ENCODE measurements at places on chromosomes 2 and 18. TPM values are rescaled to one million over a fixed set of nuclear protein-coding genes. Genes with fewer than 3 reads are reported as not detected.

DNA sequence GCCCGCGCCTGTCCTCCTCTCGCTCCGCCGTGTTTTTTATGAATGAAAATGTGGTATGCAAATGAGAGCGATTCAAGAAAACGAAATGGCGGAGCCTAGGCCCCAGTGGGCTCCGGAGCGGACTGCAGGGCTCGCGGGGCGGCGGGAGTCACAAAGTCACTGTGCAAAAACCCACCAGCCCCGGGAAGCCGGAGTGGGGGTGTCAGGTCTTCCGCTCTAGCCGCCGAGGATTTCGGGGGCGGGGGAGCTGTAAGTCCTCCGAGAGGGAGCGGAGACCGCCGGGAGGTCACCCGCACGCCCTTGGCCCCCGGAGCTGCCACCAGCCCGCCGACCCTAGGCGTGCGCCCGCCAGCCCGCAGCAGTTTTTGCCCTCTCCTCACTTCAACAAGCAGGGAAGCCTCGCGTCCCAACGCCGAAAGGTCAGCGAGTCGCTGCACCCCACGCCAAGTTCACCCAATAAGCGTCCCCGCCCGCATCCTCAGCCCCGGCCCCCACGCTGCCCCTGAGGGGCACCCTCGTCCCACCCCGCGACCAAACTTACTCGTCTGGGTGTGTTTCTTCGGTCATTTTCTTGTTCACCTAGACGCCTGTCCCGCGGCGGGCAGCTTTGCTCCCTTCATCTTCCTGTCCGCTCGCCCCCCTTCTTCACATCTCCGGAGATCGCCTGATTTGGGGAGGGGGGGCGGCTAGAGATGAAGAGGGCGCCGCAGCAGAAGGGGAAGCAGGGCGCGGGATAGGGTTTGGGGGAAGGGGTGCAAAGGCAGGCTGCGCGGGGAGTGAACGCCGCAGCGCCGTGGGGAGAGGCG, 775 bp downstream of the SPRED2 start:
- peak; percentile 51 for ATAC-seq

GRCh38 chr2:229380101-229380625, 109.1 kb upstream of the PID1 start:
- no peak for ATAC-seq

DNA sequence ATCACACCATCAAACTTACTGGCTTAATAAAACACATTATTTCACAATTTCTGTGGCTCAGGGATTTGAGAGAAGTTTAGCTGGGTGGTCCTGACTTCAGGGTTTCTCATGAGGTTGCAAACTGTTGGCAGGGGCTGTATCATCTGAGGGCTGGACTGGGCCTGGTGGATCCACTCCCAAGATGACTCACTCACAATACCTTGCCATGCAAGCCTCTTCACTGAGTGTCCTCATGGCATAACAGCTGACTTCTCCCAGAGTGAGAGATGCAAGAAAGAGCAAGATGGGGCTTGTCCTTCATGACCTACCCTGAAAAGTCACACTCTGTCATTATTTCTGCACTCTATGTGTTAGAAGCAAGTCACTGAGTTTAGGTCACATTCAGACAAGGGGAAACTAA, 73.8 kb downstream of the AQP4 start:
- ATAC-seq = no peak

GRCh38 chr2:104321116-104321795, 532.7 kb upstream of the POU3F3 start:
- ATAC-seq = no peak

- peak; percentile 98 for ATAC-seq
These were observed 37.5 kb downstream of the PAX8 start for GRCh38 chr2:113240915-113241911.

DNA sequence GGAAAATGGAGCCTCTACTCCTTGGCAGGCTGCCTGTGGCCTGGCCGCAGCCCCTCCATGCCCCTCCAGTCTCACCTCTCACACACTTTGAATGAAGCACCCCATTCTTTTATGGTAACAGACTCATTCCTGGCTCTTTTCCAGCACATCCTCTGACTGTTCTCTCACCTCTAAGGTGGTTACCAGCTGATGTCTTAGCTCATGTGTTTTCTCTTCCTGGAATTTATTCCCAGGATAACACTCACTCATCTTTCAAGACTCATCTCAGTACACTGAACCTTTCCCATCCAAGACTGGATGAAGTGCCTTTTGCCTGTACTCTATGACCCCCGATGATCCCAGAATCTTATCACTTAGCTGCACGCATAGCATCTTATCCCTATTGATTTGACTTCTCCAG, 50.6 kb downstream of the SLC9A4 start:
- no peak for ATAC-seq

DNA sequence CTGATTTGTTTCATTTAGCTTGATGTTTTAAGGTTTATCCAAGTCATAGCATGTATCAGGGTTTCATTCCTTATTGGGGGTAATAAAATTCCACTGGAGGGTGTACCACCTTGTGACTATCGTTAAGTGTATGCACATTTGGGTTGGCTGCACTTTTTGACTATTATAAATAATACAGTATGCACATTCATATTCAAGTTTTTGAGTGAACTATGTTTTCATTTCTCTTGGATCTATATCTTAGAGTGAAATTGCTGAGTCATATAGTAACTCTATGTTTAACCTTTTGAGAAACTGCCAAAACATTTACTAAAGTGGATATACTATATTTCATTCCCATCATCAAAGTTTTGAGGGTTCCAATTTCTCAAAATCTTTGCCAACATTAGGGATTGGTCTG, 952.7 kb downstream of the TDRD15 start:
- ATAC-seq = no peak

DNA sequence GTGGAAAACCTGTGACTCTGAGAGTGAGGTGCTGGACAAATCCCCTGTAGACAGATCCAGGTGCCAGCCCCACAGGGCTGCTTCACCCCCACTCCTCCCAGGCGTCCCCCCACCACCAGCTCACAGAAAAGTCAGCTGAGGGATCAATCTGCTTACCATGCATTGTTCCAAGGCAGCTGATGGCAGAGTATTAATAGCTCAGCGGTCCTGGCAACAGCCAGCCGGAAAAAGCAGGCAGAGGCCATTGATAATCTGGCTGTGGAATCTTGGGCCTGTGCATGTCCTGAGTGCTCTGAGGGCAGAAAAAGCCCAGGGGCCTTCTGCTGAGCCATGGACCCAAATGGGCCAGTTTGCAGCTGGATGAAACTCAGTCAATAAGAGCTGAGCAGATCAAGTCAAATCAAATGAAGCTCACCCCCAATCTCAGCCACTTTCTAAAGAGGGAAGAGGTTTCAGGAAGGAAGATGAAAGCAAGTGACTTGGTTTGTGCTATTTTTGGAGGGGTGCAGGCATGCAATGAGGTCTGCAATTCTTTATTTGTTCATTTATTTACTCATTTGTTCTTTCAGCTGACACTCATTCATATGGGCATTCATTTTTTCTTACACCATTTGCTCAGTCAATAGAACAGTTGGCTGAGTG, 63.4 kb downstream of the GYPC start:
- no peak for ATAC-seq

- no peak for ATAC-seq
These were observed 239.5 kb upstream of the REV1 start for GRCh38 chr2:99729104-99730025.

- ATAC-seq = peak; percentile 46
These were observed 114.8 kb upstream of the PTPRM start for GRCh38 chr18:7452331-7452730.

- no peak for ATAC-seq
These were observed 5.1 kb upstream of the CALCRL start for GRCh38 chr2:187453078-187453641.

DNA sequence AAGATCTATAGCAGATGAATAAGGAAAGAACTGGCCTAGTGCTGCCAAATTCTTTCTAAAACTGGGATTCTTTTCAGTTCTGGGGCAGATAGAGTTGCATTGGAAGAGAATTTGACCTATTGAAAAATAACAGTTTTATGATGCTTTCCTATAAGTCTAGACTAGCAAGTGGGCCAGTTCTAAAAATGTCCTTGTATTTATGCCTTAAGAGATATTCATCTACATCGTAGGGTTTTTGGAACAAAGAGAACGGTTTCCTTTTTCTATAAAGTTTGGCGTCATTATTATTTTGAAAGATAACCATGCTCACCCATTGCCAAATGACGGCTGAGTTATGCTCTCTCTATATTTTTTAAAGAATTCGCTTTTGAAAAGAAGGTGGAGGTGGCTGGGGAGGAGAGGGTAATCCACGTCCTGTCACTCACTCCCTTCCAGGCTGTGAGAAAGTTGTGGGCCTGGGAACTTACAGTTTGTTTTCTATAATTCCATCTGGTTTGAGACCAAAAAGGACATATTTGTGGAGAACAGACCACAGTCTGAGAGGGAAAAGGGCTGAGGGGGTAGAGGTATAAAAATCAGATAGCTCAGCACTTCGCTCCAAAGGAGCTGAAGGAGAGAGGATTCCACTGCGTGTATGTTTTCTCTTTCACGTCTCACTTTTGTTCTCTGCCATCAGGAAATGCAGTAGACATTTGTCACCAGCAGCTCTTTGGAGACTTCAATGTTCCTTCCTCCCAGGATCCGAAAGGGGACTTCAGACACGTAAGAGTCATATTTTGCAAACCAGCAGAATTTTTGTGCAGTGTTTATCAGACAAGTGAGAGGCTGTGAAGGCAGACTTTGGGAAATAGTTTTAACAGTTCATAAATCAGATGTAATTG, 281.9 kb upstream of the FN1 start:
- no peak for ATAC-seq

DNA sequence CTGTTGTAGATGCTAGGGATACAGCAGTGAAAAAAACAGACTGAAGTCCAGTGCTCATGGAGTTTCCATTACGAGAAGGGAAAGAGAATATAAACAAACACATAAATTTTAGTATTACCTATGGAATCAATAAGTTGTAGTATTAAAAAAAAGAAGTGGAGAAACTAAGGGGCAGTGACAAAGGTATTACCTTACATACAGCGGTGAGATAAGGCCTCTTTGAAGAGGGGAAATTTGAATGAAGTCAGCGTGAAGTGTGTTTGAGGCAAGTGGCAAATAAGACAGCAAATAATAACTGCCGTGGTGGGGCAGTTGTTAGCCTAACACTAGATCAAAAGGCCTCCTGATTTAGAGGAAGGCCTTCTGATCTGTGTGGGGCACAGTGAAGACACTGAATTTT, 57.9 kb downstream of the TLK1 start:
- ATAC-seq = no peak

DNA sequence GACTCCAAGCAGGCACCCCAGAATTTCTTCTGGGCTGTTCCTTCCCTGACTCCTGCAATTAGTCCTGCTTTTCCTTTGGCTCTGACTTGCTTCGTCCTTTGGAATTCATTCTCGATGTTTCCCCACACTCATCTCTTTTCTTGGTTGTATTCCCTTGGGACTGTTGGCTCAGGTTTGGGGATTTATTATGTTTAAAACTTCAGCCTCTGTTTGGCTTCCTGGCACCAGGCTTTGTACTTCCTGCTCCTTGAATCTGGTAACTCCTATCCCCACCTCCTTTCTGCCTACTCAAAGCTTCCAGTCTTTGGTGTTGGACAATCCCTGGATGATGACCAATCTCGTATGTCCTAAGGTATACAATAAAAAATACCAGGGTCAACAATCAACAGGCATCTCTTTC, 1.8 kb upstream of the KCNE4 start:
- no peak for ATAC-seq

DNA sequence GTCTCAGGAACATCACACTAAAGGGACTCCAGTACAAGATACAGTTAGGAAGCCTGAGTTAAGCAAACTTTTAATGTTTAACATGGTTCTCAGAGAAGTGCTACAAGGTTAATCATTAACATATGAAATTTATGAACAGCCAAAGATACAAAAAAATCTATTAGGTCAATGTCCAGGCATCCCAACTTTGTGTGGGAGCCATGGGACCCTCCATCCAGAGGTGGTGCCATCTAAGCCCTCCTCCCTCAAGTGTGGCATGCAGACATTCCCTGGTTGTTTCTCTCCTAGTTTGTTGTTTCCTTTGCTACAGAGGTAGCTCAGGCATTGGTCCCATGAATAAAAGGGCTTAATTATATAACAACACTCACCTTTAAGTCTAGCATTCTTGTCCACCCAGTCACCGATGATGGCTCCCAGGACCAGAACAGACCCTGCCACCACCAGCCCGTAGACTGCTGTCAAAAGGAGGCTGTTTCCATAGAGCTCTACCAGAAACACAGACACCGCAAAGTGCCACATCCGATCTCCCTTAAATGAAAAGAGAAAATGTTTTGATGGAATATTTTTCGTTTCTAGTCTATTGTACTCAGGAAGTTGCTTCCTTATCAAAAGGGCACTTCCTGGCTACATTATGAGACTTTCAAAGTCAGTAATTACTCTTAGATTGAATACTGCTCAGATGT, 5.7 kb downstream of the SLC40A1 start:
- peak; percentile 38 for ATAC-seq

DNA sequence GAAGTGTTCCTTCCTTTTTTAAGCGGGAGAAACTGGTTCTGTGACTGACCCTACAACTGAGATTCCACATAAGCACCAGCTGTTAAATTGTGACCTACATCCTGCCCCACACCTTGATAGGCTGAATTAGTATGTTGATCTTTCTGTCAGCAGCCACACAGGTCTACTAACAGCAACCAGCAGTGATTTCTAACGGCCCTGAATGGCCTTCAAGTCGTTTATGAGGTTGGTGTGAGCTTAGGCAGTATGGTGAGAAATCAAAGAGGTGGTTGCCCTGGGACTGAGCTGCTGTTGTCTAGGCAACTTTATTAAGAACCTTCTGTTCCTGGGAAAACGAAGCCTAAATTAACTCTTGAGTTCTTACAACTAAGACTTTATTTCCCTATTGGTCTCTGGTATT, 197.2 kb upstream of the FSHR start:
- ATAC-seq = no peak

DNA sequence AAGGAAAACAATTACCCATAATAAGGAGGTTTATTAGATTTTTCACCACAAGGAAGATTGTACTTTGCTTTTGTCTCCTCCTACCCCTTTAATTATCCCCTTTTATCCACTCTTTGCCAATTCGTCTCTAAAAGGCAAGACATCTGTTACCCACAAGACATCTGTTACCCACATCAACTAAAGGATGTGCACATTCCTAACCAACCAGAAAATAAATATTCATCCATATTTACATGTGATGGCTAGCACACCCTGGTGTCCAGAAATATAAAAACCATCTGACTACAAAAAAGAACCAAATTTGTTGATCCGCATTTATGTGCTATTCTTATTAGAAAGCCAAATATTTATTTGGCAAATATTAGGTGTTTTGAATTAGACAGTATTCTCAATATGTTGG, 35.7 kb downstream of the ACVR1C start:
- ATAC-seq = no peak

- ATAC-seq = peak; percentile 71
These were observed 431.2 kb downstream of the LPIN1 start for GRCh38 chr2:12177455-12178288.

GRCh38 chr2:43223521-43224001, 2.8 kb downstream of the ZFP36L2 start:
- no peak for ATAC-seq

The DOK6 gene
- total RNA-seq = not detected

The ZAP70 gene
- total RNA-seq = 233 TPM

The TMEM163 gene
- 1.3 TPM for total RNA-seq

The RBM44 gene
- 2.1 TPM for total RNA-seq

The CD8B2 gene
- total RNA-seq = 0.15 TPM

The ANXA4 gene
- 31.5 TPM for total RNA-seq

The HTR2B gene
- not detected for total RNA-seq

The FN1 gene
- total RNA-seq = 0.97 TPM

The MGAT4A gene
- 79.7 TPM for total RNA-seq

Measured in activated T-helper 17 cell treated with anti-CD3 and anti-CD28 coated beads, Interleukin-2, amount 50 U/mL, for 72 hours (primary cell).